Right ventricle myocardium superior (tissue), 1 donor: ENCODE measurements at places on chromosomes 13 and 19. TPM values are rescaled to one million over a fixed set of nuclear protein-coding genes. Genes with fewer than 3 reads are reported as not detected.

BORA gene
- 0.86 TPM for total RNA-seq

DIAPH3 gene
- total RNA-seq: 0.32 TPM

RFPL4A gene
- total RNA-seq: not detected

ONECUT3 gene
- not detected for total RNA-seq

ATP12A gene
- not detected for total RNA-seq

COL5A3 gene
- 10.1 TPM for total RNA-seq

ZNF880 gene
- 19.4 TPM for total RNA-seq

KIR2DL4 gene
- not detected for total RNA-seq

CD79A gene
- not detected for total RNA-seq

RANBP3 gene
- 57.4 TPM for total RNA-seq

TTC9B gene
- total RNA-seq: not detected

IQCN gene
- total RNA-seq: 0.35 TPM

ZNF626 gene
- 5.9 TPM for total RNA-seq

APBA3 gene
- total RNA-seq: 12.3 TPM

LGALS7 gene
- total RNA-seq: not detected

RETN gene
- 0.48 TPM for total RNA-seq

ZNF417 gene
- total RNA-seq: 10.0 TPM

ADGRE3 gene
- total RNA-seq: not detected

SLAIN1 gene
- 6.0 TPM for total RNA-seq

SULT2B1 gene
- 0.22 TPM for total RNA-seq

DPF1 gene
- total RNA-seq: not detected
